ENCODE measurements at places on chromosomes 2 and 18.

GRCh38 chr2:7984693-7985353 lies 697.0 kb upstream of the ID2 start:
- no peak for DNase-seq

- no peak for DNase-seq
These were observed 401.0 kb downstream of the IRS1 start for GRCh38 chr2:226398580-226398979.

- peak; percentile 34 for DNase-seq
These were observed 88.4 kb downstream of the PMAIP1 start for GRCh38 chr18:59988098-59988706.

- no peak for DNase-seq
These were observed 20.8 kb upstream of the MYO3B start for GRCh38 chr2:170157025-170157684.

DNA sequence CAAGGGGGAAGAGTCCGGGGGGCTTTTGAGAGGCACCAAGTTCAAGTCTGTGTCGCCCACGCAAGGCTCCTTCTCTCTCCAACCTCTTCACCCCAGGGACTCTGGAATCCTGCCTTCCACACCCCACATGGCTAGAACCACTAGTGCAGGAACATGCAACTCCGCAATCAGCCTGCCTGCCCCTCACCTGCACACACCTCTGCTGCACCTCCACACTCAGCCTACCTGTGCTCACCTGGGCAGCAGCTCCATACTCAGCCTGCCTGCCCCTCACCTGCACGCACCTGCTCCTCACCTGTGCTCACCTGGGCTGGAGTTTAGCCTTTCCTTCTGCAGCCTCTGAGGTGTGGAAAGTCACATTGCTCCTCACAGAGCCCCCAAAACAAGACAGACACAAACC lies 277.4 kb downstream of the NDUFA10 start:
- no peak for DNase-seq

GRCh38 chr2:73033142-73033765 lies 38.3 kb downstream of the SFXN5 start:
- DNase-seq = no peak

Measured in COR-L47 (cell line).